ENCODE measurements at places on chromosomes 6 and 20. TPM values are rescaled to one million over a fixed set of nuclear protein-coding genes. Genes with fewer than 3 reads are reported as not detected.

GRCh38 chr6:48535582-48536009 is 424.6 kb upstream of the PTCHD4 start:
- DNase-seq = no peak

GRCh38 chr6:131431718-131432117 is 141.3 kb upstream of the ARG1 start:
- no peak for DNase-seq

Gene MEP1A
- total RNA-seq = not detected

GRCh38 chr6:527989-528673 is 128.8 kb downstream of the HUS1B start:
- no peak for DNase-seq

DNA sequence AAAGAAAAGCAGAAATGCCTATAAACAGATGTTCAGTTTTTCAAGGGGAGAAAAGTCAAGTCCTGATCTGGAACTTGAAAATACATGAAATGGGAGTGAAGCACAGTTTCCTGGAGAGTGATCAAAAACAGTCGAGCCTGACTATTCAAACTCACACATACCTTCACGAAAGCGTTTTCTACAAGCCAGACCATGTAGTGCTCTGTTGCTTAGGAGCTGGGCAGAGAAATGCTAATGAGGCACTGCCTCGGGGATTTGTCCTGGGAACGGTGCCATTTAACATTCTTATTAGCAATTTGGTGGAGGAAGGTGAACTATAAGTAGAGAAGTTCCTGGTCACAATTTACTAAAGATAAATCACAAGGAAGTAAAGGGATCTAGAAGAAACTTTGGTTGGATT is 5.9 kb downstream of the NHSL1 start:
- DNase-seq = no peak

Gene NKX2-2
- total RNA-seq = not detected

DNA sequence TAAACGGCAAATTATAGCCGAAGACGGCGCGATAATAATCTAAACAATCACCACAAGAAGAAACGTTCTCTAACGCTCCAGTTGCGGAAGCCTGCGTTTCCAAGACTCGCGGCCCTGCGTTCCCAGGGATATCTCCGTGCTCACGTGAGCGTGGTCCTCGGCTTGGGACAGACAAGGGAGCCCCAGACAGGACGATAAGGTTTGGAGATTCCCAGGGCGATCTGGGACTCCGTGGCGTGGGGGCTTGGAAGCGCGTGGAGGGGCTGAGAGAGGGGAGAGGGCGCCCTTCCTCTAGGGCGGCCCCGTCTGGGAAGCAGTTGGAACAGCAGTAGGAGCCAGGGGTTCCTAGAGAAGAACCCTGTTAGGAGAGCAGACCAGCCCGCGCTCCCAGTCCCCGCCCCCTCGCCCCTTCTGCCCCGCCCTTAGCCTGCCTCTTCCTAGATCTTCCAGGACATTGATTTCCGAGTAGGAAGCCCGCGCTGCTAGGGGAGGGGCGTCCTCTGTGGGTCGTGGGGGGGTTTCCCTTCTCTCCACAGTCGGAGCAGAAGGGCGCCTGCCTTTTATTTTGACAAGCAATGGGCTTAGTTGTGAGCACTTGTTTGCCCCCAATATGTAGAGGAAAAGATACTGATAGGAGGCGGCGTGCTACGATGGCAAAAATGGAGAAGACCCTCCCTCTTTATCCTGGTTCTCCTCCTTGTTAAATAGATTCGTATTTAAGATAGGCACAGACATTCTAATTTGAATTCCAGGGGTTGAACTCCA is 10.6 kb downstream of the NRN1 start:
- peak; percentile 89 for DNase-seq

DNA sequence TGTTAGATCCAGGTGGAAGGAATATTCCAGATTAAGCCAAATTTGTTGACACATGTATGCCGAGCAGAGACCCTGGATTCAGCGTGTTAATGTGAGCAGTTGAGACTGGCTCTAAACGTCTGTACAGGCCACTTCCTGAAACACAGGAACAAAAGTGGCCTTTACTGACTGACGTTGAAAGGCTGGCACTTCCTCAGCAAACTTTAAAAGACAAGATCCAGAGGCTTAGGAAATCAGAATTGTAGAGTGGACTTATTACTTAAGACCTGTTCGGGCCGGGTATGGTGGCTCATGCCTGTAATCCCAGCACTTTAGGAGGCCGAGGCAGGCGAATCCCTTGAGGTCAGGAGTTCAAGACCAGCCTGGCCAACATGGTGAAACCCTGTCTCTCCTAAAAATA is 125.7 kb upstream of the ARID1B start:
- no peak for DNase-seq

DNA sequence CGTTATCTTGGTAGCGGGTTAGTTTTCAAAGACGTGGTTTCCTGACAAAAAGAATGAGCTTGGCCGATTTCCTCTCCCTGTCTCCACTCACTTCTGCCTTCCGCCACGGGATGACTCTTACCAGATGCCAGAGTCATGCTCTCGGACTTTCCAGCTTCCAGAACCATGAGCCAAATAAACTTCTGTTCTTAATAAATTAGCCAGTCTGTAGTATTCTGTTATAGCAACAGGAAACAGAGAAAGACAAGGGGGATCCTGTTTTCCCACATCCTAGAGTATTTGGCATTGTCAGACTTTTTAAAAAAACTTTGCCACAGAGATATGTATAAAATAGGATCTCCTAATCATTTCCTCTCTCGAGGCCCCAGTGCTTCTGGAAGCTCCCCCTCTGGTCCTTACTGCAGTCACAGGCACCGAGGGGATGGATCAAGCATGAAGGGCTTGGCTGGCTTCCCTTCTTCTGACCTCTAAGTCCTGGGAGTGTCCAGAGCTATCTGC is 84.9 kb upstream of the NAA20 start:
- peak; percentile 71 for DNase-seq

Gene FUCA2
- 41.4 TPM for total RNA-seq

Gene DCDC2
- not detected for total RNA-seq

Gene CCR6
- total RNA-seq = not detected

Gene REM1
- 7.2 TPM for total RNA-seq

Gene MACROD2
- 13.8 TPM for total RNA-seq

Gene FLOT1
- total RNA-seq = 172 TPM

- DNase-seq = no peak
Measured at GRCh38 chr6:15887491-15888461, 224.9 kb upstream of the DTNBP1 start.

DNA sequence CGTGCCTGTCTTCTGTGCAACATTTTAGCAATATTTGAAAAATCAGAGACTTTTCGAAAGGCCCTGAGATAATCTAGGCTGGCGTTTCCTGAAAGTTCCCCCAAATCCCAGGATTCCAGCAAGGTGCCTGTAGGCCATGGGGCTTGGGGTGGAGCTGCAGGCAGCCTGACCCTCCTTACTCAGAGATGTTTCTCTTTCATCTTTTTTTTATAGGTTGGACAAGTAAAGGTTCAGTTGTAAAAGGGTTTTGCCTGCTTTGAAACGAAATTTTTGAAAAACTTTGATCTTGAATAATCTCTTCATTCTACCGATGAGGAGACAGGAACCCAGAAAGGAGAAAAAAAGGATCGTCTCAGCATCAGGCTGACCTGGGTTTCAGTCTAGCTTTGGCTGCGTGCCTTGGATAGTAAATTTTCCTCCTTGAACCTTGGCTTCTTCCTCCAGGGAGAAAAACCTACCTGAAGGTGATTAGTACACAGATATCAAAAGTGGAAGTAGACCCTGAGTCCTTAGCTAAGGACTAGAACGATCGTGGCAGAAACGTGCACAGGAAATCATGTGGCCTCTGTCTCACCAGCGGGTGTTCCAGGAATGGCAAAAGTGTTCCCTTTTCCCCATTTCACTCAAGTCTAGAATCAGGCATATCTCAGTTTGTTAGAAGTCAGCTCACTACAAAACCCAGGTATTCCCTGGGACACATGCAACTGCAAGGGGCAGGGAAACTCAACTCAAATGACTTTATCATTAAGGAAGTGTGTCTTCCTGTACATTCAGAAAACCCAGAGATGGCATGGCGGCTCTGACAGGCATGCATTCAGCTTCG is 128.2 kb upstream of the PTPN1 start:
- DNase-seq = no peak

- DNase-seq = peak; percentile 75
Measured at GRCh38 chr6:42781796-42782688, at the start of gene BICRAL. Gene BICRAL, plus strand, starts transcription at chr6:42782052. Its CDS starts 39,971 bp downstream, at chr6:42822023.

- DNase-seq = no peak
Measured at GRCh38 chr6:133245007-133245406, 3.9 kb downstream of the EYA4 start.

Gene HSPA12B
- total RNA-seq = 20.4 TPM

Gene RIPOR3
- 26.3 TPM for total RNA-seq

DNA sequence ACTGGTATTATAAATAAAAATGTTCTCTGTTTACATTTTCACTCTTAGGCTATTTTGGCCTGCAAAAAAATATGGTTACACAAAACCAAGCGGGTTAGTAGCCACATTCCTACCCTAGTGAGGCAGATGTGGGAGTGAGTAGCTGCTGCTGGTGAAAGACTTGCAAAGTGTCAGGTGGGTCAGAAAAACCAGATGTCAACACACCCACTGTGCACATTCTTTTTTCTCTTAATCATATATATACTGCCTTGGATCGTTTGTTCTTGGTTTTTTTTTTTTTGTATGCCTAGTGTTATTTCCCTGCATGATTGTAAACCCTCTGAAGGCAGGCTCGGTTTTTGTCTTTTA is 68.0 kb upstream of the TFB1M start:
- DNase-seq = no peak

DNA sequence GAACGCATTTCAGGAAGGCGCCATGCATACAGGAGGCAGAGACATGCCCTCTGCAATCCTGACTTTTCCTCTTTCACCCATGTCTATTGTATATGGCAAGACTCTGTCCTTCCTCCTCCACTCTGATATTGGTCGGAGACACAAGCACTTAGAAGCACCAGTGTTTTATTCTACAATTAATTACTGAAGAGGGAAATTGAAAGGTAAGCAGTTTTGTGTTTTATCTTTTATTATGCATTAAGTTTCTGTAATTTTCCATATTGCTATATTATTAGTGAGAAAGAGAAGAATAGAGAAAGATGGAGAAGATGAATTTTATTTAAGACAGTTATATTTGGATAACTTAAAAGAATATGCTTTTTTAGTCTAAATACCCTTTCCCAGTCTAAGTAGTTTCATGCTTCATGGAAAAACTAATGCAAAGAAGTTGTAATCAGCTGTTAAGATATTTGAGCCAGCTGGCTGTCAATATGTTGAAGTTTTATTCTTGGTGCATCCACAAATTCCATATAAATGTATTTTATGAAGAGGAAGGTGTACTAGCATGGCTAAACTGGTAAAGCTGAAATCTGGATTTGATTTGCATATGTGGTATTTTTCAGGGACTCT is 13.6 kb downstream of the ARID1B start:
- DNase-seq = no peak

DNA sequence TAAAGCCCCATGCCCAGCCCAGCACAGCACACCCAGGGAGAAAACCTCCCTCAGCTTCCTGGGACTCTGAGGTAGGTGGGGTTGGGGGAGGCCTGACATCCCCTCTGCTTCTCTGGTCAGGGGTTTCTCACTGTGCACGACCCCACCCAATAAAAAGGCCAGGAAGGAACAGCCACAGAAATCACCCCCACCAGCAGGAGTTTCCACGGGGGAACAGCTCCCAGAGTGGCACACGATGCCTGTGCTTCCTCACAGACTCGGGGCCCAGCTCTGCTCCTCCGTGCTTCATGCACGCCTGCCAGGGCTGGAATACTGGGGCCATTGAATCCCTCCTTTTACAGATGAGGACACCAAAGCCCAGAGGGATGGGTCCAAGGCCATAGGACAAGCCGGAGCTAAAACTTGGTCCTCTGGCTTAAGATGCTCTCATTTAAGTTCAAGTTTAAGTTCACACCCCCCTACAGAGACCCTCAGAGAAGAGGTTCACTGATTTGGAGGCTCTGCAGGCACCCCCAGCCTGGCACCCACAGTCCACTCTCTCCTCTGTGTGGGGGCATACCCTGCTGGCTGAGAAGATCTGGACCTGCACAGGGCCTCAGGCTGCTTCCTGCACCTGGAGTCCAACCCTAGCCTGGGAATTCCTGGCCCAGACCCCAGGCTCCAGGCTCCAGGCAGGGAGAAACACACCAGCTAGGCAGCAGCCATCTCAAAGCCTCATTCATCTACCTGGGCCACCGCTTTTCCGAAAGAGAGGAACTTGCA is 14.3 kb downstream of the ACSS1 start:
- no peak for DNase-seq

DNA sequence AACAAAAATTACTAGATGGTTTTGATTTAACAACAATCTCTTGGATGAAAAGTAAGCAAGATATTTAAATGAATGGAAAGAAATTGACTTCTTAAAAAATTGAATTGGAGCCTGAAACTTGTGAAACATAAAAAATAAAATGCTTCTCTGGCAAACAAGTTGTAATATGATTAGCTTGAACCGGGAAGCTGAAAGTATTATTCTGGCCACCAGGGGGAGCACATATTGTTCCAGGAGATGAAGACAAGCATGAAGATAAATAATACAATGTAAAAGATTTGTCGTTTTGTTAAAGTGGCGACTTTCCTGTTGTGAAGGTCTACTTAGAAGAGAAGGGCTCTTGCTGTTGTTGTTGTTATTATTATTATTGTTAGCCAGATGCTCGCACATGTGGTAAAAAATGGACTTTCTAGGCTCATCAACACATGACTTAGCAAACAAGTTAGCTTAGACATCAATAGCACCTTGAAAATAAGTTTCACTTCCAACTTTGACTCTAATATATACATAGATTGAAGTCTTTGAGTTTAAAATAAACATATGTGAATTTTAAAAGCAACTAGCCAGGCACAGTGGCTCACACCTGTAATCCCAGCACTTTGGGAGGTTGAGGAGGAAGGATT is 14.2 kb downstream of the PAX1 start:
- DNase-seq = no peak

- DNase-seq = no peak
Measured at GRCh38 chr20:24417485-24417884, 51.9 kb upstream of the SYNDIG1 start.

DNA sequence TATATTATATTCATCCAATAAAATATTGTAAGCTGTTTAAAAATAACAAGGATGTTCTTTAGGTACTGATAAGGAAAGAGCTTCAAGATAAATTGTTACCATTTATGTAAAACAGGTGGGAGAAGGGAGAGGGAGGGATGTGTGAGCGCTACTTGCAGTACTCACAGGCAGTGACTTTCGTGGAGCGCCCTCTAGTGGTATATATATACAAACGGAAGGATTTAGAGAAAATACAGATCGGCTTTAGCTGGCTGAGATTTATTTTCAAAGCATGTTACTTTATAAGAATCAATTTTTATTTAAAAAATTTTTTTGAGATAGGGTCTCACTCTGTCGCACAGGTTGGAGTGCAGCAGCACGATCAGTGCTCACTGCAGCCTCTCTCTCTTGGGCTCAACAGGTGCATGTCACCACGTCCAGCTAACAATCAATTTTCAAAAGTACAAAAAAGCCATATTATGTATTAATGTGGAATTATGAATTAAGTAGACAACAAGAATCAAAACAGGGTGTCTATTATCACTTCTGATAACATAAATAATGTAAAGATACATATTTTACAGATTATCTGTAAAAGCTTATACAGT is 3.3 kb upstream of the MOG start:
- no peak for DNase-seq

Gene MUC22
- total RNA-seq = not detected

- DNase-seq = no peak
Measured at GRCh38 chr6:152605941-152606340, 31.2 kb downstream of the SYNE1 start.

GRCh38 chr20:17904027-17904426 is 64.6 kb downstream of the SNX5 start:
- DNase-seq = no peak
